ENCODE measurements at places on chromosomes 5 and 9.

DNA sequence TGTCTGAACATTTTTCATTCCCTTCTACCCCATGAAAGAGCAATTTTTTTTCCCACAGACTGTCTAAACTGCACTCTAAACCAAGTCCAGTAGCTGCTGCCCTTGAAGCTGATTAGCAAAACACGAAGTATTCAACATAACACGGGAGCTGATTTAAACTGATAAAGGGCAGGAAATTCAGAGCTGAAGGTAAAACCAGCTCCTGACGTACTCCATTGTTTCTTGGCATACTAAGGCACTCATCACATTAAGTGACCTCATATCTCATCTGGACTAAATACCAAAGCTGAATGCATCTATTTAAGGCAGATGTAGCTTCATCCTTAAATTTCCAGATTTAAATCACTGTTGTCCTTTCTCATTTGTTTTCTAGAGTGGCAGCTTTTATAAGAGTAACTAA is 12.0 kb downstream of the GDF9 start:
- DNase-seq: no peak

DNA sequence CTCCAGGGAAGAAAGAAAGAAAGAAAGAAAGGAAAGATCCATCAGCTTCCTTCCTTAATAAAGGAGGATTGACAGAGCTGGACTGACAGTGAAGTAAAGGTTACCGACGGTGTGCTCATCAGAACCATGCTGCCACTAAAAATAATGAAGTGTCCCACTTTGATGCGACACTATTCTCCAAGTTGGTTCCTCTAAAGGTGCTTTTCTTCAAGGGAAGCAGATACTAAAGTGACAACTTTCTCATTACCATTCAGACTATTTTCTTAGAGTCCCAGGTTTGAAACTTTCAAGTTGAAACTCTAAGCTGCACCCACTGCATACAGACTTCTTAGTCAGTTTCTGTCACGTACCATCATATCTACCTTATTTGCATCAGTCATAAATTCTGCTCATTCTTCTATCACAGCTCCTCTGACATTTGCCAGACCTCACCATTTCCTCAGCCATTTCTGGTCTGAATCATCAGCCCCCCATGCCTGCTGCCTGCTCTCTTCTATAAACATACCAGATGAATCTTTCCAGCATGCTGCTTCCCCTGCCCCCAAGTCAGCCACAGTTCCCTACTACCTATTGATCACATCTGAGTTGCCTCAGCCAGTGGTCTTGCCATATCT is 177.6 kb downstream of the DEPDC1B start:
- DNase-seq: no peak

DNA sequence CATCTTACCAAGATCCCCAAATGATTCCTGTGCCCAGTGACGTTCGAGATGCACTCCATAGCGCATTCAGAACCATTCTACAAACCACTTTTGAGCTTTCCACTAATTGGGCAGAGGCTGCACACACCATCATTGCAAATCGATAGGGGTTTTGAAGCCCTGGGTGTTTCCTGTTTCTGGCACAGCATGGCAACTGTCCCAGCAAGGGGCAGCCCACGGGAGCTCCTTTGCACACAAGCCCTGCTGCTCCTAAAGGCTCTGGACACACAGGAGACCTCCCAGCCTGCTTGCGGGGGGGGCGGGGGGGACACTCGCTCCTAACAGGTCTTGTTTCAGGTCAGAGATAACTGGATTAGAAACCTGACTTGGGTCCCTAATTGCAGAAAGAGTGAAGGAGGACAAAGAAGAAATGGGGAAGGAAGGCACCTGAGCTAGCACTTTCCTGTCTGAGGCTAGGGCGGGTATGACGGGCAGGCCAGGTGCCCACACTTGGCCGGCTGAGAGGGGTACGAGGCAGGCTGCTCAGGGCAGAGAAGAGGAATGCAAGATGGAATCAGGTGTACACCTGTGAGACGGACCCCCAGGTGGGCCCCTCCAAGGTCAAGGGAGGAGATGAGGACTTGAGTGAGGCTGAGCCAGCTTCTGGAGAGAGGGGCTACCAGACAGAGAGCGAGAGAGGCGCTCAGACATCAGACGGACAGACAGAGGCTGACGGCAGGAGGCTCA is 820 bp downstream of the FBP1 start:
- no peak for DNase-seq

DNA sequence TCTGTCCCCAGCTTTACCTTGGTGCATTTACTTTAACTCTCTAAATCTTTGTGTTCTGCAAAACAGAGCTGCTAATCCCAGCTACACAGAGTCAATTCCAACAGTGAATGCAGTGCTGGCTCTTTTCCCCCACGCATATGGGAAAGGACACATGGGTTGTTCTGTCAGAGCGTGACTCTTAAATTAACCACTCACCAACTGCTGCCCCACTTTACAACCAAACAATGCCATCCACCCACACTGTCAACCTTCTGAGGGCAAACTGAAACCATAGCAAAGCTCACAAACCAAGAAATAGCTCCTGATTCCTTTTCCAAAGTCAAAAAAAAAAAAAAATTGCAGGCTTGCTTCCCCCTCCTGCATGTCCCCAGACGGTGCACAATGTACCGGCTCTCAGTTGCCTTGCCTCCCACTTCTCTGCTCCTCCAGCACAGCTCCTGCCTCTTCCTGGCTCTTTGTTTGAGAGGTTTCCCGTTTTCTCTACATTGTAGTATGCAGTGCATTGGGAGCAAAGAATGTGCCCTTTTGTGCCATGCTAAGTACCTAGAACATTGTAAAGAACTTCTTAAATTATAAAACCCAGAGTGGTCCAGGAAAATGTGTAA is 151.5 kb upstream of the DAPK1 start:
- no peak for DNase-seq

DNA sequence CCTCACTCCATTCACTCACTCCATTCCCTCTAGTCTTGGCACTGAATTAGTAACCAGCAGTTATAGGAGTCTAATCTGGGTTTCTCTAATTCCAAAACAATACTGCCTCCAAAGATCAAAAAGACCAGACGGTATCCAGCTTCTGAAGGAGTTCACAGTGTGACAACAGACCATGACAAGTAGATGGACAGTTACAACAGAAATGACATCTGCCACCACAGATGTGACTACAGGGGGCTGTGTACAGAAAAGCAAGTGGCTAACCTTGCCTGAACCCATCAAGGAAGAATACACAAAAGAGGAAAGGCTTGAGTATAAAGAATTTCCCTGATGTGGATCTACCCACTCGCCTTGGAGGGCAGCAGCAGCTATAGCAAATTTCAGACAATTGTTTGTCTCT is 112.4 kb downstream of the ACTL7B start:
- DNase-seq: no peak

GRCh38 chr5:68290847-68291246 is 75.3 kb downstream of the PIK3R1 start:
- no peak for DNase-seq

- DNase-seq: no peak
Measured at GRCh38 chr5:153985498-153985897, 53.2 kb downstream of the FAM114A2 start.

DNA sequence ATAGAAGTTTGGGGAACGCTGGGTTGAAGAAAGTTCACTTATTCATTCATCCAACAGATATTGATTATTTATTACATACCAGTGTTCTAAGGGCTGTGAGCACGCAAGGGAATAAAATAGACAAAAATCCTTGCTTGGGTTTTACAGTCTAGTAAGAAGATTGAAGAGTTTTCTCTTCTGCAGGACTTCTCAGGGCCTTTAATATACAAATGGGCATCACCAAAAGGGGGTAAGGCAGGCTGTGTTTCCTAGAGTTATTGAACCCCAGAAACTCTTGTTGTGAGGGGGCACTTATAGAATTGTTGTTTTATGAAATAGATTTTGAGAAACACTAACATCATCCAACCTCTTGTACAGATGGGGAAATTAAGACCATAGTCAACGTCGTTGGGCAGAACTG is 198.5 kb upstream of the ZNF618 start:
- DNase-seq: no peak

GRCh38 chr9:87122947-87123685 is 175.8 kb upstream of the GAS1 start:
- DNase-seq: no peak

GRCh38 chr9:91211919-91212318 is 149.8 kb downstream of the AUH start:
- no peak for DNase-seq

GRCh38 chr9:85416715-85417114 is 325.0 kb downstream of the AGTPBP1 start:
- no peak for DNase-seq

DNA sequence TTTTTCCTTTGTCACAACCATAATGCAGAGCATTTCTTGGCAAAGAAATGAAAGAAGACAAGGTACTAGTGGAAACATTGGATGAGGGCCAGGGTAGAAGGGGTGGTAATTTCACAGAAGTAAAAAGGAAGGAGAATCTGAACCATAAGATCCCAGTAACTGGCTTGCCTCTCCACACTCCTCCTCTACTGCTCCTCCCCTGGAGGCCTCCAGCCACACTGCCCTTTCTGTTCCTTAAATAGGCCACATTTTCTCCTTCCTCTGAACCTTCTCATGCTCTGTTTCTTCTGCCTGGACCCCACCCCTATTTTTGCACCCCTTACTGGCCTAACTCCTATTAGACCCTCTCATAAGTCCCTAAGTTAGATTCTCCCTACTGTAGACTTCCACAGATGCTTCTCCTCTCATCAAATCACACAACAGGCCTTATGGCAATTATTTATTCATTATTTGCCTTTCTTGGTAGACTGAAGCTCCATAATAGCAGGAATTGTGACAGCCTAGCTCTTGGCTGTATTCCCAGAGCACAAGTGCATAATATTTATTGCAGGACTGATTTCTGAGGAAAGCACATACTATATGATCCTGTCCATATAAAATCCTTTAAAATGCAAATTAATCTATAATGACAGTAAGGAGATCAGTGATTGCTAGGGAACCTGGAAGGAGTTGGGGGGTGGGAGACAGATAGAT is 31.3 kb upstream of the GRIA1 start:
- no peak for DNase-seq

DNA sequence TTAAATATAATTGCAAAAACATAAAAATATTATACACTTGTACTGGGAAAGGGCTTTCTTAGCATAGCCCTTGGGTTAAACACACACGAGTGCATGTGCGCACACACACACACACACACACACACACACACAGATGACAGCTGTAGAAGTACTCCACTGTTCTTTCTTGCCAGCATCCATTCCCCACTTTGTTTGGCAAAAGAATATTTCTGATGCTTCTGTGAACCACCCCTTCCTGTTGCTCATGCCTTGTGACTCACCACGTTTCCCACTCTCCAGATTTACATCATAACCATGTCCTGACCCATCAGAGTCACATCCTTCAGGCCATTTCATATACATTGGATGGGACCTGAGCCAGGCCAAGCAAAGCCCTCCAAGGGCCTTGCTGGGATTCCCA is 280.1 kb downstream of the DNAH5 start:
- no peak for DNase-seq

DNA sequence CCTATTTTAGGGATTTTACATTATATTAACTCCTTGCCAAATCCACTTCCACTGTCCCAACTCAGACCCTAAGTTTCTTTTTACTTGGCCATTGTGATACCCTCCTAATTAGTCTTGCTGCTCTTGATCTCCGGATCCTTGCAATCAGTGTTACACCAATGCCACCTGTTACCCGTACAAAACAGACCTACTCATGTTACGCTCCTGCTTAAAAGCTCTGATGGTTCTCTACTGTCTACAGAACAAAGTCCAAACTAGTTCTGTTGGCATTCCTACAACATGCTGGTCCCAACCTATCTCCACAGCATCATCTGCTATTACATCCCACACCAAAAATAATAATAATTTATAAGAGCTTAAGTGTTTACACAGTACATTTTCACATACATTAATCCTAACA is 9.8 kb downstream of the ECPAS start:
- DNase-seq: no peak

DNA sequence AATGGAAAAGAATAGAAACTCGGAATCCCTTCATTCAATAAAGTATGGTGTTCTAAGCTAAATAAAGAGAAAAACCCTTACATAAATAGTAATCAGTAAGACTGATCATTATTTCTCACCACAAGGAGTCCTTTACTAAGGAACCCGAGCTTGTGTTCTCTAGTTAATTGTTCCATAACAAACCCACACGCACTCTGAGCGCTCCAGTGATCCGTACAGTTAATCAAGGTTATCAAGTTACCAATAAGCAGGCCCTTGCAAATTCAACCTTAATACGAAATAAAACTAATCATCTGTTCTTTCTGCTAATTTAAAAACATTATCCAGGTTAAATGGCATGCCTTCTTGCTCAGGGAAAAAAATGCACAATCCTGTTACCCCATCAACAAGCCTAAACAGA is 224.4 kb downstream of the FRMD3 start:
- no peak for DNase-seq

- no peak for DNase-seq
Measured at GRCh38 chr9:127389381-127390247, 7.4 kb upstream of the SLC2A8 start.

GRCh38 chr5:154713615-154714125 is 41.5 kb upstream of the LARP1 start:
- DNase-seq: no peak

- no peak for DNase-seq
Measured at GRCh38 chr9:6461619-6462018, 48.6 kb downstream of the UHRF2 start.

GRCh38 chr5:170819824-170820223 is 36.3 kb downstream of the GABRP start:
- DNase-seq: no peak

DNA sequence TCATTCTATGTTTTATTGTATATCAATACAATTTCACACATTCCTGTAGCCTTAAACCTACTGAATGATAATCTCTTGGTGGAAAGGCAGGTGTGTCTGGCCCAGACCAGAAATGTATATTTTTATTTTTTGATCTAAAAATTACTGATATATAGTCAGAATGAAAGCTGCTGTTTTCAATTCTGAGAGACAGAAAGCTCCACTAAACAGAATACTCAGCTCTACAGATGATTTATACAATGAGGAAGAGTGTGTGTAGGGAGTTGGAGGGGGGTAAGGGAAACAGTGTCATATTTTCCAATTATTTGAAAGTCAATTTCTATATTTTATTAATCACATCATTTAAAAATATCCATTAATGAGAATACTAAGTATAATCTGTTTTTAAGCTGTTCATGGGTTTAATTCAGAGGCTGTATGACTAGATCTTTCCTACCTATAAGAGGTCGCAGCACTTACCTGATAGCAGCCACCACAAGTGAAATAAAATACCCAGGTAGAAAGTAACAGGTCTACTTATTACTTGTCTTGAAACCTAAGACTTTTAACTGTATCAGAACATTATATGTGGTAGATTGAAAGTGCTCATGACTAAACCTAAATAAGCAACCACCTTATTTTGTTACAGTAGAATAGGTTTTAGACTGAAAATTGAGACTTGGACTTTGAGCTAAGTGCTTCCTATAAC is 183.4 kb downstream of the TMC1 start:
- DNase-seq: no peak

GRCh38 chr5:775961-776861 is 8.3 kb downstream of the ZDHHC11B start:
- no peak for DNase-seq

- DNase-seq: no peak
Measured at GRCh38 chr5:119814655-119815054, 185.3 kb downstream of the FAM170A start.

DNA sequence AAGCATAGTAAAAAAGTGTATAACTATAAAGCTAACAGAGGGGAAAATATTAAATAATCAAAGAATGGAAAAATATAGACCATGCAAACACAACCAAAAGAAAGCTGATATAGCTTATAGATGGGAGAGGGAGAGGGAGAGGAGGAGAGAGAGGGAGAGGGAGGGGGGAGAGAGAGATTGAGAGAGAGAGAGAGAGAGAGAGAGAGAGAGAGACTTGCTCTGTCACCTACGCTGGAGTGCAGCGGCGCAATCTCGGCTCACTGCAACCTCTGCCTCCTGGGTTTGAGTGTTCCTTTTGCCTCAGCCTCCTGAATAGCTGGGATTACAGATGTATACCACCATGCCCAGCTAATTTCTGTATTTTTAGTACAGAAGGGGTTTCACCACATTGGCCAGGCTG is 110.6 kb downstream of the RAPGEF6 start:
- no peak for DNase-seq
